ENCODE measurements at places on chromosomes 1 and 21. TPM values are rescaled to one million over a fixed set of nuclear protein-coding genes. Genes with fewer than 3 reads are reported as not detected.

DNA sequence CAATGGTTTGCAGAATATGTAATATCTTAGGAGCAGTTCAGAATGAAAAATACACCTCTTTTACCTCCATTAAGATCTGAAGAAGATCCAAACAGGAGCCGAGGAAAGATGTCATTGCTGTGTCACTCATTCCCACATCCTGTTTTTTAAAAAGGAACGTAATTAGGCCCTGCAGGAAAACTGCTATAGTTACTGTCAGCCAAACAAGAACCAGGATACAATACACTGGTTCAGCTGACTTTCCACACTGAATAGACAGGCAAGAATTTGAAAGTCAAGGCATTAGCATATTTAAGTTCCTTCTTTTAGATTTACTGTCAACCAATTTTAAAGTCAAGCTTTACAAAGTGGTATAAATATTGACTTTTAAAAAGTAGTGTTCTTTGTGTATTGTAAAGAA is 63.8 kb downstream of the IARS2 start:
- no peak for DNase-seq

GRCh38 chr1:111419037-111419436 is 8.5 kb downstream of the OVGP1 start:
- no peak for DNase-seq

GRCh38 chr21:35619184-35619583 is 441.1 kb downstream of the SETD4 start:
- DNase-seq = no peak

The TCHH gene
- total RNA-seq = 0.49 TPM

Data from glutamatergic neuron (in vitro differentiated cells).